ENCODE measurements at places on chromosomes 12 and 14. TPM values are rescaled to one million over a fixed set of nuclear protein-coding genes. Genes with fewer than 3 reads are reported as not detected.
A peak's percentile ranks its signal among the peaks of the same experiment; 100 is the strongest.

DNA sequence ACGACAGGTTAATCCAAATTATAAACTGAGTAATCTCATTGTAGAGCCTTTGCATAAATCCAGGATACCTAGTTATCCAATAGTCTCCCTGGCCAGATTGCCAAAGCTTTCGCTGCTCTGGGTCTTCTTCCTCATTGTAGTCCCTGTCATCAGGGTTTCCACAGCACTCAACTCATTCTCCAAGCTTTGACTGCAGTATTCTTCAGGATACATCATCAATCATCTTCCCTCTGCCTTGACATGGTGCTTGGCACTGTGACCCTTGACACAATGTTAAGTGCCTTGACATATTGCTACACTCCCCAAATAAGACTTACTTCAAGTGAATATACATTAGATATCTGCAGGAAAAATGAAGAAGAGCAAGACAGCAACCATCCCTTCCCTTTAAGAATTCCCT is 60.1 kb upstream of the RESF1 start:
- DNase-seq = no peak

- no peak for DNase-seq
Observed at GRCh38 chr12:77888611-77889010, 57.9 kb downstream of the NAV3 start.

DNA sequence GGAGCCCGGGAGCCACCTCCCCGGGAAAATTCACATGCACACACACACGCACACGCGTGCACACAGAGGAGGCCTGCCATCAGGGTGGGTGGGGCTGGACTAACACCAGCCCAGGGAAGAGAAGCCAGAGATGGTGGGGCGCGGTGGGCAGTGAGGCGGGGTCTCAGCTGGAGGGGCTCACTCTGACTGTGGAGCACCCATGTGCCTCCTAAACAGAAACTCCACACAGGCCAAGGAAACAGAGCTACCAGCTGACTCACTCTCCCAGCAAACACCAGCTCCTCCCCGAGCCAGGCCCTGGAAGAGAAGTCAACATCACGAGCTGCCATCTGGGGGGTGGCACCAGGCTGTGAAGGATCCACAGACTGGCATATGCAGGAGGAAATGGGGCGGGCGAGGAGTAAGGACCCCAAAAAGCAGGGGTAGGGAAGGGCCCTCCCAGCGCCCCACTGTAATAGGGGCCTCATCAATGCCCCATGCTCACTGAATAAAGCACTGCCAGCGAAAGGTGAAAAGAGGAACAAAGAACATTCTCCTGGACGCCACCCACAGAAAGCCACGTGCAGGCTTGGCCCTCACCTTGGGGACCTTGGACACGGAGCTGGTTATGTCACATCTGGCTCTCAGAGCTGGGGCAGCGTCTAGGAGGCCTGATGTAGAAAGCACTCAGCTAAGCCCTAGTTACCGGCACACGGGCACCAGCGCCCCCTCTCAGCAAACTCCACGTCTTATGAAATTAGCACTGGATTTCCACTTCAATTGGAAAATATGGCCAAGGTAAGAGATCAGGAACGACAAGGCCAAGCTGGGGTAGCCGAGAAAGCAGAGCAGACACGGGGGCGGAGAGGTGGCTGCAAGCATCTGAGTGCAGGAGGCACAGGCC is 8.4 kb upstream of the INF2 start:
- no peak for DNase-seq

DNA sequence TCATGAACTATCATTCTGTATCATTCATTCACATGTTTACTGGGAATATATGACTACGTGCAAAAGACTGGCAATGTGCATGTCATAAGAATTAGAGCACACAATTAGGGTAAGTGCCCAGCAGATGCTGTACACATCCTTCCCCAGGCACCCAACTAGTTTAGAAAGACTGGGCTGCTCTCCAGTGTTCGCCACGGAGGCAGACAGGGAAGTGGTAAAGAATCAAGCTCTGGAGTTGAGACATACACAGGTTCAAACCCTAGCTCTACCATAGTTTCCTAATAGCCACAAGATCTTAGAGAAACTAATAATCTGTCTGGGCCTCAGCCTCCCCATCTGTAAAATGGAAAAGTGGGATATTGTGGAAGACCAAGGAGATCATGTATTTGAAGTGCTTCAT is 6.8 kb downstream of the TMCC3 start:
- no peak for DNase-seq

GRCh38 chr12:26566675-26567074 is 266.3 kb downstream of the ITPR2 start:
- DNase-seq = no peak

- DNase-seq = peak; percentile 58
Observed at GRCh38 chr14:68510201-68511128, 282.4 kb downstream of the ZFP36L1 start.

GRCh38 chr12:538731-539539 is 79.2 kb downstream of the B4GALNT3 start:
- no peak for DNase-seq

DNA sequence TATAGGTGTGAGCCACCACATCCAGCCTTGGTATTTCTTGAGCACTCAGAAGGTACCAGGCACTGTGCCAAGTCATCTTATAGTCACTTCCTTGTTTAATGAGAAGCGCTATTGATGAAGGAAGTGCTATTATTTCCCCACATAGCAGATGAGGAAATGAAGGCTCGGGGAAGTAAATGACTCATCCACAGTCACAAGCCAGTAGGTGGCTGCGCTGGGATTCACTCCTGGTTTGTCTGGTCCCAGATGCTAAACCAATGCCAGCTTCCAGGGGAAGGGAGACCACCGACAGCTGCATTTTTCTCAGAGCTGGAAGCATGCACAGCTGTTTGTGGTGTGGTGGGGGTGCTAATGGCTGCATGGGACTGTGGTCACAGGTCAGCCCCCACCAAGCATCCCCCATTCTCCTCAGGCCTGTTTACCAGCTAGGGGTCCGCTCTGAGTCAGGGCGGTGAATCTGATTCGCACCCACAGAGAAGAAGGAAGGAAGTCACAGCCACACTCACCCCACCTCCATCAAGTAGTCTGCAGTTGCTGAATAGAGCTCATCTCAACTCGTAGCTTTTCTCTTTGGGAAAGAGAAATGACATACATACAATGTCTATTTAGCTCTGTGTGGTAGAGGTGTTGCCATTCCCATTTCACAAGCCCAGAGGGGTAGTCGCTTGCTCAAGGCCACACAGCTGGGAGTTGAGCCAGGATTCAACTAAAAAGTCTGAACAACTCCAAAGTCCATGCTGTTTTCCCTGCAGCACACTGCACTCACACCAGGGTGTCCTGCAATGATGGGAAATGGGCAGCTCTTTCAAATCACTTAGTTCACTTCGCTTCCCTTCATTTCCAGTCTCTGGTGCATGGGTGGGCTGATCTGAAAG is 6.3 kb upstream of the LTBP2 start:
- no peak for DNase-seq

Gene ALG10B
- total RNA-seq = 2.6 TPM

Gene RNF212B
- not detected for total RNA-seq

Gene ZFHX2
- 0.59 TPM for total RNA-seq

Gene TAS2R8
- total RNA-seq = not detected
